Cardiac atrium fibroblast (primary cell): ENCODE measurements at places on chromosomes 12 and 14. TPM values are rescaled to one million over a fixed set of nuclear protein-coding genes. Genes with fewer than 3 reads are reported as not detected.

Gene LHX5
- total RNA-seq, result not detected in 2 replicates

Gene NTS
- not detected in 2 replicates for total RNA-seq

Gene LUM
- total RNA-seq, result 209 and 418 TPM in 2 replicates

Gene PTCSC3
- not detected in 2 replicates for total RNA-seq

Gene SLC7A8
- 0.32 and 2.0 TPM in 2 replicates for total RNA-seq

Gene TMEM63C
- total RNA-seq, result 1.5 TPM in 1 of 2 replicates, not detected in the other

Gene FOXN4
- not detected in 2 replicates for total RNA-seq

Gene ABCD2
- total RNA-seq, result not detected in 2 replicates

Gene RTN1
- 0.16 and 0.18 TPM in 2 replicates for total RNA-seq

Gene TMEM253
- not detected in 2 replicates for total RNA-seq
